IgD-negative memory B cell (primary cell): ENCODE measurements at places on chromosomes 12 and 14. TPM values are rescaled to one million over a fixed set of nuclear protein-coding genes. Genes with fewer than 3 reads are reported as not detected.

Gene AGAP2
- polyA plus RNA-seq: 4.1 TPM

Gene SLCO1B1
- polyA plus RNA-seq: not detected

Gene TAS2R20
- not detected for polyA plus RNA-seq

Gene KRT85
- not detected for polyA plus RNA-seq

Gene NTN4
- not detected for polyA plus RNA-seq

Gene CD163
- 0.24 TPM for polyA plus RNA-seq

Gene TRIM9
- 0.09 TPM for polyA plus RNA-seq

Gene GARIN6
- not detected for polyA plus RNA-seq

Gene CCDC196
- polyA plus RNA-seq: not detected

Gene RIMKLB
- 10.9 TPM for polyA plus RNA-seq

Gene SENP1
- 12.6 TPM for polyA plus RNA-seq

Gene TAS2R30
- 0.13 TPM for polyA plus RNA-seq

Gene SAMD4A
- 5.8 TPM for polyA plus RNA-seq

Gene RASSF9
- not detected for polyA plus RNA-seq

Gene KCNK10
- not detected for polyA plus RNA-seq

Gene NANOG
- not detected for polyA plus RNA-seq

Gene NKX2-1
- not detected for polyA plus RNA-seq

Gene PTPRB
- polyA plus RNA-seq: 0.30 TPM

Gene SIX6
- polyA plus RNA-seq: not detected

Gene E2F7
- not detected for polyA plus RNA-seq

Gene KLRC3
- not detected for polyA plus RNA-seq

Gene FGF6
- polyA plus RNA-seq: not detected
